Activated CD4-positive, CD25-positive, alpha-beta regulatory T cell (primary cell): ENCODE measurements at places on chromosomes 3 and 15.

GRCh38 chr3:27072810-27073651 is 296.2 kb downstream of the NEK10 start:
- DNase-seq = no peak

- no peak for DNase-seq
These were observed 198.5 kb upstream of the RARB start for GRCh38 chr3:25229586-25229985.

DNA sequence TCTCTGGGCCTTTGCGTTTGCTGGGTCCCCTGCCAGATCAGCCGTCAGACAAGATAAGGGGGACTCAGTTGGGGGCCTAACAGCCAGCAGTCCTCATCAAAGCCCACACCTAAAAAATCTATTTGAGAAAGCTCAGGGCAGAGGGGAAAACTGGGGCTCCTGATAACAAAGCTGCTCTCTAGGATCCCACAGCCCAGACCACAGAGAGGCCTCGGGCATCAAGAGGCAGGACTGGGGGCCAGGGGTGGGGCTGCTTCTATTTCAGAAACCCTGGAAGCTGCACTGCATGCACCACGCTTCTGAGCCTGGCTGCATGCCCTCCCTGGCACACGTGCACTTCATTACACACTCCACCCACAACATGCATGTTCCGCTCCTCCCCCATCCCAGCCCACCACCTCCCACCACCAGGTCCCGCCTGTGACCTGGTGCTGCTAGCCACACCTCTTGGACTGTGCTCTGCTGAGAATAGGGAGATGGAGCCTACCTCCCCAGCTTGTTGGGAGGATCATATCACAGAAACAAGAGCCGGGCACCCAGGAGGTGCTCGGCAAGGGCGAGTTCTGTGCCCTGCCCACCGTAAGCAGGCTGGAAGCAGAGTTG is 26.6 kb downstream of the FBLN2 start:
- DNase-seq = no peak

DNA sequence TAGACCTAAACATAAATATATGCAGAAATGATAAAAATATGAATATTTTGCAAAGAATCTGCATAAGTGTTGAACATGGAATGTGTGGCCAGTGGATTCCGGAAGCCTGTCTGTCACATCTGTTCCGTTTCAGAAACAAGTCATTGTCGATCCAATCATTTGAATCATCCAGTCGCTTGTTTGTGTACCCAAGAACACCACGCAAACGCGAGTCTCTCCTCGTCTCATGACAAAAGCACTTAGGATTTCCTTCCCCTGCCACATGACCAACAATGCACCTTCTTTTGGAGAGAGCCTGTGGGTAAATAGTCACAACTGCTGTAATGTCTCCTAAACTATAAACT is 80.2 kb downstream of the FMN1 start:
- no peak for DNase-seq
